ENCODE measurements at places on chromosomes 2 and 18.

DNA sequence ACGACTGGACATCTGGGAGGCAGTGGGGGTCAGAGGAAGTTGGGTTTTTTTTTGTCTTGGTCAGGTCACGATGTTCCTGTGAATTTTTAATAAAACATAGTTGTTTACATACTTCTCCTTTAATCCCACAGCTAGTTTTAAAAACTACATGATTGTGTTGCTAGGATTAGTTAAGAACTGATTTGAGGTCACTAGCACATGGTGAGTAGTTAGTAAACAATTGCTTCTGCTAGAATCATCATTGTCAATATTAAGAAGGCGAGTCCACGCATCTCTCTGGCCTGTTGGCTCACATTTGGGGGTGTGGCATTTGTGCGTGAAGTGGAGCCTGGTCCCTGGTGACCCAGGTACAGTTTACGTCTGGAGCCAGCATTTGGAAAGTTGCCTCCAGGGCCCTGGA lies 59.4 kb downstream of the AGAP1 start:
- no peak for DNase-seq

- DNase-seq, result no peak
These were observed 483.9 kb downstream of the PTH2R start for GRCh38 chr2:208890486-208890885.

DNA sequence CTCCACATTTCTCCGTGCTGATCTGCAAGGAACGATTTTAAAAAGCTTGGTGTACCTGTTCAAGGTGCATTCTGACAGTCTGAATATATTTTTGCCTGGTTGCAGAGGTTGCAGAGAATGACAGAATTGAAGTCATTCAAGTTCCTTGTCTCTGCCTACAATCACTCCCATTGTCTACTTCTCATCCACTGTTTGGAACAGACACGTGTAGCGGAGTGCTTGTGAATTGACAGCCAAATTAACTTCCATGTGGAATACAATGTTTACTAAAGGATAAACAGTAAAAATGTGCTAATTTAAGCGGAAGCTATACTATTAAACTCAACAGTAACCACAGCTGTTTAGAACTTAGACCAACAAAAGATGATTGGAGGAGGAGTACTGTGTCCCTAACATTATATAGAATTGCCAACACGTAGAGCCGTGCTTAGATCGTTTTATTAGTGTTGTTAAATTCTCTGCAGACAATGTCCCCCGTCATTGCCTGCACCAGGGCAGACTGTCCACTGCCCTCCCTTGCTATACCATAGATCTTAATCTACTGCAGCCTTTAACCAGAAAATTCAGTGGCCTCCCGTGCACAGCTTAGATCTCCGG lies 87.3 kb upstream of the ZCCHC2 start:
- DNase-seq, result no peak

DNA sequence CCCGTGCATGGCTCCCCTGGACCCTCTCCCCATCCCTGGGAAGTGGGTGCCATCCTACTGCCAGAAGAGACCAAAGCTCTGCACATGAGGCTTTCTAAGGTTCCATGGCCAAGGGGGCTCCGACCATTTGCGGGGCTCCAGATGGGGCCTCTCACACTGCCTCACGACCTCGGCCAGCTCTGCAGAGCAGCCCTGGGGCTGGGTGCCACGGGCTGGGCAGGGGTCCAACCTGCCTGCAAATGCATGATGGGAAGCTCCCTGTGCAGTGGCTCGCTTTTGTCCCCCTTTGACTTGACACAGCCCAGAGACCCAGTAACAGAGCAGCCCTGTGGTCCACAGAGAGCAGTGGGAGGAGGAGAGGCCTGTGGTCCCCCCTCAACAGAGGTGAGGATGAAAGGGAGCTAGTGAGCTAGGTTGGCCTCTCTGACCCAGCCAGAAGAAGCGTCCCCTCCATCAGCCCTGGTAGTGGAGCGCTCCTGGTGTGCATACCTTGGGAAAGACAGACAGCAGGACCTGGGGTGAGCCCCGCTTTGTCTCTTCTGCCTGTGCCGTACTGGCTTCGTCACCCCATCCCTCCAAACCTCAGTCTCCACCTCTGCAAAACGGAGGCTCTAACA lies 174.1 kb downstream of the DDX1 start:
- DNase-seq, result no peak

GRCh38 chr2:145939949-145940348 lies 1420.0 kb upstream of the ZEB2 start:
- DNase-seq, result no peak

GRCh38 chr2:127163921-127164320 lies 56.2 kb downstream of the CYP27C1 start:
- no peak for DNase-seq

DNA sequence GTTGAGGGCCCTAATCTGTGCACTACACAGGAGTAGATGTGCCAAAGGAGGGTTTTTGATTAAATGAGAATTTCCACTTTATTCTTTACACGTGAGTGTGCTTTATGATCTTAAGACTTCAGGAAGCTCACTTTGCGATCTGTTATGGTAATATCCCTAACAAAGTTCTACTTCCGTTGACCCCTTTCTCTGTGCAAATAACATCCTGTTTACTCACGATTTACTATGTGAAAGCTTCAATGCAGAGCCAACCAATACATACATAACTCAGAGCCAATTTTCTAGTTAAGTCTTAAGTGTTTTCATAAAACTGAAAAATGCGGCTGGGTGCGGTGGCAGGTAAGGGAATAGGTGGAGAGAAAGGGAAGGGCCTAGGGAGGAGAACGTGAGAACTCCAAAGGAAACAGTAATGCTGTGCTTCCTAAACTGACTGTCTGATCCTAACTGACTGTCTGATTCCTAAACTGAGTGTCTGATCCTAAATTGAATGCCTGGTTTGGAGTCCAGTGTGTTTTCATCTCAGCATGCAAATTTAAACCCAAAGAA lies 87.6 kb downstream of the PLCL1 start:
- DNase-seq, result no peak

GRCh38 chr2:234983011-234983726 lies 31.4 kb downstream of the SH3BP4 start:
- DNase-seq, result no peak

- no peak for DNase-seq
These were observed 99.2 kb upstream of the LHCGR start for GRCh38 chr2:48854681-48855080.

DNA sequence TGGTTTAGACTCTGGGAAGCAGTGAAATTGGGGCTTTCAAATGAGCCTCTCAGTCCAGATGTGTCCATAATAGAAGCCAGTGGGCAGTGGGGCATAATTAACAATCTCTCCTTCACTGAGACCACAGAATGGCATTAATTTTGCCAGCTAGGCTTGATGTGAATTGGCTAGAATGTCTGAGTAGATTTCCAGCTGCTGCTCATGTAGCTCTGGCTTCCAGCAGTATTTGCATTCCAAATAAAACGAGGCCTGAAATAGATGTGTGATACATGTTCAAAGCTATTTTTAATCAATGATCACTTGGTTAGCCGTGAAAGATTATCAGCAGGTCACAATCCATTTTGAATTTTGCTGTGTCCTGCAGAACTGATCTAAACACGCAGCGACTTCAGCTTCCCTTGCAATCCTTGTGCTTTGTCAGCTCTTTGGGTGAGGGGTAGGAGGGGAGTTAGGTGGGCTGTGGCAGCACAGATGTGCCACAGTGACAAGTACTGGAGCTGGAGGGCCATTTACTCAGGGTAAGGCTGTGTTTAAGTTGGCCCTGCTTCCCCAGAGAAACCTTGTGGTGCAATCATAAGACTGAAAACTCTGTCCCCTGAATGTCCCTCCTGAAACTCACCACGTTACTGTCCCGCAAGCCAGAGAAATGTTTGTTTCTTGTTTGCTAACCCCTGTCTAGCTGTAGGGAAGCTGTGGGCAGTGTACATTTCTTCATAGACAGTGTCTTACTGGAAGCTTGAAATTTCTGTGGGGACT lies 56.9 kb upstream of the TMEM178A start:
- no peak for DNase-seq

GRCh38 chr2:235052514-235053354 lies 100.9 kb downstream of the SH3BP4 start:
- no peak for DNase-seq

GRCh38 chr2:28606986-28607441 lies 111.2 kb downstream of the PLB1 start:
- no peak for DNase-seq

GRCh38 chr18:68267583-68267982 lies 447.3 kb downstream of the TMX3 start:
- no peak for DNase-seq
